ENCODE measurements at places on chromosomes 3 and 15. TPM values are rescaled to one million over a fixed set of nuclear protein-coding genes. Genes with fewer than 3 reads are reported as not detected.

- peak; percentile 100 for DNase-seq
These were observed 106.3 kb upstream of the ABHD17C start for GRCh38 chr15:80588801-80589200.

DNA sequence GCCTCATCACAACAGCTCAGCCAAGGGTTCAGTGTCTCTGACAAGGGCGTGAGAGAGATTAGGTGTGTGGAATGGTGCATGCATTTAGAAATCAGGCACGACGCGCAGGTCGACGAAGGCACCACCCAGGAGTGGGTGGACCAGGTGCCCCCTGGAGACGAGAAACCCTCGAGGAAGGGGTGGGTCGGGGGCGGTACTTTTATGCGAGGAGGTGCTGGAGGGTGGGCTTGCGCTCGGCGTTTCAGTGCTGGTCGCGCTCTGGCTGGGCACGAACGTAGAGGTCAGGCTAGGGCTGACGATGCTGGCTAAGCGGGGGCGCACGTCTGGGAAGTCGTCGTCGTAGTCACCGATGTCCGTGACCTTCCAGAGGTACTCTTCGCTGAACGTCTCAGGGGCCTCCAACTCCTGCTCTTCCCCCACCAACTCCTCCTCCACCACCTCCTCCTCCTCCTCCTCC lies 393 bp downstream of the ERICH6 start:
- no peak for DNase-seq

- DNase-seq = no peak
These were observed 481.4 kb upstream of the CFAP20DC start for GRCh38 chr3:59531066-59531745.

DNA sequence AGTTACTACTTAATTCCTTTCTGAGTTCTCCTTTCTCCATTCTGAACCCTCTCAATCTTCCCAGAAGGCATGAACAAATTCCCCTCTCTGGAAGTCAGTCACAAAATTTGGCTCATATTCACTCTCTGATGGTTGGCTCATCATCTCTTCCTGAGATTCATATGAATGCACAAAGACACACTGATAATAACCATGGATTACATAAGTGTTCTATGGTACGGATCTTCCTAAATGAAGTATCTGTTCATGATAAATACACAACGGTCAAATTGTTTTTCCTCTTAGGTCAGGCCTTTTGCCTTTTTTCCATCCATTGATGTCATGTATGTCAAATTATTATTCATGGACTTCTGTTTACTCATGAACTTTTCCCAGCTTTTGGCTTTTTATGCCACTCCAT lies 162.6 kb downstream of the P2RY1 start:
- DNase-seq = no peak

- no peak for DNase-seq
These were observed at the start of gene STX19 for GRCh38 chr3:94028093-94028837. TSS of gene STX19 (minus strand) at chr3:94028597. CDS start at chr3:94015269, 13,328 bp downstream.

GRCh38 chr15:69303337-69304181 lies 4.8 kb downstream of the PAQR5 start:
- DNase-seq = peak; percentile 55

DNA sequence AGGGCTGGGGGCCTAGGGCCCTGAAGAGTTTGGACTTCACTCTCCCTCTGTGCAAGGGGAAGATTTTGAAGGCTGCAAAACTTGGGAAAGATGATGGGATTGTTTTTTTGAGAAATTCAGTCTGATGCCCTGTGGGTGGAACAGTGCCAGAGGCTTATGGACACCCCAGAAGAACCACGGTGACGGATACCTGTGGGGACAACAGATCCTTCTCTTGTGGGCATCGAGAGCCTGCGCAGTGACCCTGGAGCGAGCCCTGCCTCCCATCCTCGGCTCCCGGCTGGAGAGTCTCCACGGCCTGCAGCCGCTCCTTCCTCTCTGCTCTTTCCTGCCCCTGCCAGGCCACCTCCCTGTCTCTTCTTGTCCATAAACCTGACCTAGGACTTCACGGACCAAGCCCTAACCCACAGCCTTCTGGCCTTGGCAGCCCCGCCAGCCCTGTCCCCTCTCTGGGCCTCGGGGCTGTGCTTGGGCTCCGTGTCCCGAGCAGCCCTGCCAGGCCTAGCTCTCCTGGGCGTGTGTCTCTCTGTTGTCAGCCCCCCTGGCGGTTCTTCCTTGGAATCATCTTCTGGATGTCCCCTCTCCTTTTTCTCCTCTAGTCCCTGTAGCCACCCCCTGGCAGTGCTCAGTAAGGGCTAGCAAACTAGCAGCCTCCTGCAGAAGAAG lies 98.4 kb downstream of the VGLL4 start:
- DNase-seq = no peak

- DNase-seq = no peak
These were observed 36.7 kb upstream of the PLCL2 start for GRCh38 chr3:16848007-16848406.

DNA sequence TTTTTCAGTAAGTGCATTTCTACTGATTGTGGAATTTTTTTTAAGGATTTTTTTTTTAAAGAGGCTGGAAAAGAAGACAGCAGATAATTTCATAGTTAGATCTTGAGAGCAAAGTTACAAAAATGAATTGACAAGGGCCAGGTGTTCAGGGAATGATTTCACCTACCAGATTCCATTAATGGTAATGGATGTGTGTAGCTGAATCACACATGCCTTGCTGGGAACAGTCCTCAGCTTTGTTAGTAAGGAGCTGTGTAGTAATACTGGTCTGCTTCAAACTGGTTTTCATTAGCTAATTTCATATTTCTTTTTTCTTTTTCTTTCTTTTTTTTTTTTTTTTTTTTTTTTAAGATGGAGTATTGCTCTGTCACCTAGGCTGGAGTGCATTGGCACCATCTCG lies 16.0 kb downstream of the NR1D2 start:
- peak; percentile 50 for DNase-seq

DNA sequence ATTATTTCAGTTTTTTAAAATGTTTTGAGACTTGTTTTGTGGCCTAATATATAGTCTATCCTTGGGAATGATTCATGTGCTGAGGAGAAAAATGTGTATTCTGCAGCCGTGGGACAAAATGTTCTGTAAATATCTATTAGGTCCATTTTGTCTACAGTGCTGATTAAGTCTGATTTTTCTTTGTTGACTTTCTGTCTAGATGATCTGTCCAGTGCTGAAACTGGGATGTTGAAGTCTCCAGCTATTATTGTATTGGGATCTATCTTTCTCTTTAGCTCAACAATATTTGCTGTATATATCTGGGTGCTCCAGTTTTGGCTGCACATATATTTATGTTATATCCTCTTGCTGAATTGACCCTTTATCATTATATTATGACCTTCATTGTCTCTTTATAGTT lies 85.2 kb downstream of the UBE2E2 start:
- peak; percentile 20 for DNase-seq

DNA sequence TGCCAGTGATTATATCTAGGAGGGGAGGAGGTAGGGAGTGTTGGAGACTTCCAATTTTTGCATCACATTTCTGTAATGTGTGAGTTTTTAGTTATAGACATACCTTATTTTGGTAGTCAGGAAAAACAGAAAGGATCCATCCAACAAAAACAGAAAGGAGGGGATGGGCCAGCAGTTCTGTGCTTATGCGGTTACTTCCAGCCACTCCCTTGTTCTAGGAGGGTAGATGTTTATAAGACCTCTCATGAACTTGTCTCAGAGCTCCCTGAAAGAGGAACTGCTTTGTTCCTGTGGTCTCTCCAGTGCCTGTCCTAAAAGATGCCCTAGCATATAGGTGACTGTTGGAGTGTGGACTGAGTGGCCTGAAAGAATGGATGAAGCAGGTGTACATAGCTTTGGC lies 323.3 kb downstream of the CACNA2D3 start:
- DNase-seq = no peak

GRCh38 chr3:31197941-31198340 lies 303.5 kb upstream of the GADL1 start:
- no peak for DNase-seq

DNA sequence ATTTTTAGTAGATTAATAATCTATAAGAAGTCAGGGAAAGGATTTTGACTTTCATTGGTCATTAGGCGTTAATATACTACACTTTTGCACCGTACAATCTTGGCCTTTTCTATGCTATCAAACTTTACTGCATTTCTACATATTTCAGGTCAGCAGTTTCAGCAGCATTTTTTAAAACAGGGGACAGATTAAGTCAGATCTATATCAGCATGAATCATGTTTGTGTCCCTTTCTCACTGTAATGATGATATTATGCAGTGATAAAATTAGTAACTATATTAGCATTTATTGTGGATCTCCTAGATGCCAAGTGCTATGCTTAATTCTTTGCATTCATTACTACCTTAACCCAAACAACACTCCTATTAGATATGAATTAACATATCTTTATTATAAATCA lies 20.3 kb upstream of the AADAC start:
- no peak for DNase-seq

GRCh38 chr3:65785065-65785645 lies 253.6 kb downstream of the MAGI1 start:
- DNase-seq = peak; percentile 80

DNA sequence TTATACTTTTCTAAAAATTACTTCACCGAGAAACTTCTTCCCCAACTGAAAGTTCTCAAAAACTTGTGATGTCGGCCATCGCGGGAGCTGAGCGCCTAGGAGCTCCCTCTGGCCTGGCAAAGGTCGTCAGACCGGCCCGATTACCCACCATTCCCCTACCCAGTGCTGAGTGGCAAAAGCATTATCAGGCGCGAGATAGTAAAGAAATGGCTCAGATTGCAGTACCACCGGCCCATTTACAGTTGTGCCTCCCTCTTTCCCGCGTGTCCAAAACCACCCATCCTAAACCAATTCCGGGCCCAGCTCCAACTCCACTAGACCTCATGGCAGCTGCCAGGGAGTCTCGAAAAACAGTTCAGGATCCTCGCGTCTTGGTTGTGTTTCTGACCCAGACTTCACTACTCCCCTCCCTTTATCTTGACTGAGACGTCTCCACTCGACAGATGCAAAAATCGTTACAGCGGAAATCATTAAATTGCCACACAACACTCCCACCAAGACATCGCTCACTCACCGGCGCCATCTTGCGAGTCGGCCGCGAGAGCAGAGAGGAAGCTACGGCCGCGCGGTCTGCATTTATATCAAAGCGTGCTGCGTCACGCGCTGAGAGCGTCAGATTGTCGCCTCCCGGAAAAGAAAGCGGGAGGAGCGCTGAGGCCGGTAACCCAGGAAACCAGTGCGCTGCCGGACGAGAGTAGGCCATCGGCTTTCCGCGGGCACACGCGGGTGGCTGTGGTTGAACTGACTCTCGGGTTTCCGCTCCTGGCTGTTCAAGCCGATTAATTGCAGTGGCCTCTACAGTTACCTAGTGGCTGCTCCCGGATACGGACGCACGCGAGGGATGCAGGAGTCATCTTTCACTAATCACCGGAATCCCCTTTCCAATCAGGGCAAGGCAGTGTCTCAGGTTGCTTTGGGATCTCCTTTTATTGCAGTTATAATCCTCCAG lies at the start of gene RPL22L1:
Gene RPL22L1, minus strand, starts transcription at position 551 of the 949 bp plus-strand sequence. Its CDS starts 28 bp downstream, at position 523.
- DNase-seq = peak; percentile 95

DNA sequence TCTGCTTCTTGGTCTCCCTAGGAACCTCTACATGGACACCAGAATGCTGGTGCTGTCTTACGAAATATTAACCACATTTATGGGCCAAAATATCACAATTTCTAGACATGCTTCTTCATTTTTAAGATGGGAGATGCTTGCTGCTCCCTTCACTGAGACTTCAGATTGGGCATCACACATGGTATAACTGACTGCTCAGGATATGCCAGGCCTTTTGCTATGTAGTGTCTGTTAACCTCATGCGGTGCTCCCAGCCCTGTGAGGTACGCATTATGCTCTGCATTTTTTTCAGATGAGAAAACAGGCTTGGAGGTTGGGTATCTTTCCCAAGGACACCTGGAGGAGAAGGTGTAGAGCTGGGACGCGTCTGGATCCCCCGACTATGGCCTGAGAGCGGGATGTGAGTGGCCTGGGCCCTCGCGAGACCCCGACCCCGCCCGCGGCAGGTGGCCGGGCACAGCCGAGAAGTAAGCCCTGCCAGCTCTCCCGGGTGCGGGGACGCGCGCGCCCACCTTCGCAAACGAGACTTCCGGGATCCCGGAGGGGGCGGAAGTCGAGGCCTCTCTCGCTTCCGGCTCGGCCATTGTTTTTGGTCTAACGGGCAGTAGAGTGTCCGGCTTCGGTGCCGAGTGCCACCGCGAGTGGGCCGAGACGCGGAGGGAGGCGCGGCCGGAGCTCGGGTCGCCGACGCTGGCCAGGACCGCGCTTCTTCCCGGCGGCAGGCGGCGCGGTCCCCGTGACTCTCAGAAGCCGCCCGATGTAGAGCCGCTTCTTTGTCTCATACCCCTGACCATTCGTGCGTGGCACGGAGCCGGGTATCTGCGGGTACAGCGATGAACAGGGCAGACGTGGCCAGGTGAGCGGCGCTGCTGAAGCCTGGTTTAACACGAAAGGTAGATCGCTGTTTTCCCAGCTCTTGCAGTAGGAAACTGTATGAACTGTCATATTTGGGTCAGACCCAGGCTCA lies at the start of gene ZKSCAN7:
Gene ZKSCAN7, plus strand, starts transcription at position 568 of the 967 bp plus-strand sequence. CDS start 1,855 bp downstream, outside the sequence.
- peak; percentile 40 for DNase-seq

DNA sequence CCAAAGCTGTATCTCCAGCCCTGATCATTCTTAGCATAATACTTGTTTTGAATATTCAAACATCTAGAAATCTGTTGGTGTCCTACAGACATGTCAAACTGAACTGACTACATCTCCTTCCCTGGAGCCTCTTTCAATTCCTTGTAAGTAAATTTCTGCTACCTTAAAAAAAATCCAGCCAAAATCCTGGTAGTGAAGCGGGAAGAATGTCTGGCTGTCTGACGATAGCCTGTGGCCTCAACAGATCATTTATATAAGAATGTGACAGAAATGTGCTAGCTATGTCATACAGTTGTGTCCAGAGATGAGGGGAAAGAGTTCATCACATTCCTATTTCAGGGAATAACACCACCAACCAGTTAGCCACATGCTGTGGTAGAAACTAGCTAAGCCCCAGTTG lies 18.6 kb upstream of the TM6SF1 start:
- no peak for DNase-seq

DNA sequence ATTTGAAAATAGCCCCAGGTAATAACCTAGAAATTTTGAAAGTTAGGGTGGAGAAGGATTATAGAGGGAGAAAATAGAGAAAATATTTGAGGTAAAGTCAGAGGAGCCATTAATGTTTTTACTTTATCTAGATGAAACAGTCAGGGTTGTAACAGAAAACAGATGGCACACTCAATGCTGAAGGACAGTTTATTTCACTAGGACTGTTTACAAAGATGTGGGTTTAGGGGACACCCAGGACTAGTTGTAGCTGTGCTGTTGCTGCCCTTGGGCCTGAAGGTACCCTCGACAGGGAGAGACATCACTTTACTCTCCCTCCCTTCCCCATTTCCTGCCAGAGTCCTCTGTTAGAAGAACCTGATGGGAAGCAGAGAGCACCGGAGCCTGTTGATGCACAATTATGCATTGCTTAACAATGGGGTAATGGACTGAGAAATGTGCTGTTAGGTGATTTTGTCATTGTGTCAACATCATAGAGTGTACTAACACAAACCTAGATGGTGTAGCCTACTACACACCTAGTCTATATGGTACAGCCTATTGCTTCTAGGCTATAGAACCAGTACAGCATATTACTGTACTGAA lies 103.8 kb downstream of the GALK2 start:
- DNase-seq = no peak

The MYL3 gene
- total RNA-seq = not detected

The NSUN3 gene
- total RNA-seq = 11.1 TPM

The CCDC39 gene
- not detected for total RNA-seq

The ADAMTSL3 gene
- total RNA-seq = under 0.01 TPM
